Cardiac muscle cell (in vitro differentiated cells and primary cell): ENCODE measurements at places on chromosomes 13 and 19. TPM values are rescaled to one million over a fixed set of nuclear protein-coding genes. Genes with fewer than 3 reads are reported as not detected.

Gene ACP7
- not detected in 2 replicates for polyA plus RNA-seq

Gene NPAS1
- 8.4 and 12.5 TPM in 2 replicates for polyA plus RNA-seq

Gene CGB5
- polyA plus RNA-seq = not detected in 2 replicates

Gene ZNF180
- 3.3 and 5.7 TPM in 2 replicates for polyA plus RNA-seq

Gene SOX1
- polyA plus RNA-seq = not detected in 2 replicates

Gene PCSK4
- 9.6 and 19.2 TPM in 2 replicates for polyA plus RNA-seq

Gene ZNF497
- polyA plus RNA-seq = 5.8 and 6.8 TPM in 2 replicates

Gene IZUMO1
- 0.94 TPM in 1 of 2 replicates, not detected in the other for polyA plus RNA-seq

Gene CYP2A6
- polyA plus RNA-seq = 0.25 TPM in 1 of 2 replicates, not detected in the other

Gene ZNF699
- 3.2 and 5.5 TPM in 2 replicates for polyA plus RNA-seq

Gene FPR3
- not detected in 2 replicates for polyA plus RNA-seq

Gene DMWD
- 138 and 163 TPM in 2 replicates for polyA plus RNA-seq

Gene FCAR
- polyA plus RNA-seq = not detected in 2 replicates

Gene SBK3
- not detected in 2 replicates for polyA plus RNA-seq

GRCh38 chr13:87792878-87793277 lies 121.7 kb downstream of the SLITRK5 start:
- DNase-seq = no peak

DNA sequence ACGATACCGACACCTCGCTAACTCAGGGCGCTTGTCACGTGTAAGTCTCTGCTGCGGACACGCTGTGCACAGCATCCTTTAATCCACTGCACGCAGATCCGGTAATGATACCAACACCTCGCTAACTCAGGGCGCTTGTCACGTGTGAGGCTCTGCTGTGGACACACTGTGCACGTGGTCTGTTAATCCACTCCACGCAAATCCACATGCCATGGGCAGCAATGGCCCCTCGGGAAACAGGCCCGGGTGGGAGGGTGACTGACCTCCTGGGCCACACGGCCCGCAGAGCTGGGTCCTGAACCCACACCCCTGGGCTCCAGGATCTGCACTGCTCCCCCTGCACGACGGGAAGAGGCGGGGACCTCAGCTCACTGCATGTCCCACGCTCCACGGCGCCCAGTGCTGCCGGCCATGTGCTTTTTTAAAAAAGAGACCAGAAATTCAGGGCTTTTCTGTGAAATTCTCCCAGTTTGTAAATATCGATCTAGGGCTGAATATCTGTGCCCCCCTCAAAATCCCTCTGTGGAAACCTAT lies 16.1 kb downstream of the SHC2 start:
- DNase-seq = no peak

DNA sequence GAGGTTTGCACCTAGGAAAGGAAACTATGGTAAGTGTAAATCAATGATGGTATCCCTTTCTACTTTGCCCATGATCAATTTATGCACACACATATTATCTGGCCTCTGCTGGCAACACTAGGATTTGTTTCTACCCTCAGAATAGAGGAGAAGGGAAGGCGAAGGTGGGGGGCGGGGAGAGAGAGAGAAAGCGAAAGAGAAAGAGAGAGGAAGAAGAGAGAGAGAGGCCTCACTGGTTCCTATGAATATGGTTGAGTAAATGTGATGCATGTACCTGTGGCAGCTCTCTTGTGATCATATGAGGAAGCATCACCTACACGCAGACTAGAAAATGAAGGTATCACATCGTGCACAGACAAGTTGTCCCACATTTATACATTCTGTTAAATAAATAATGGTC lies 882.0 kb upstream of the SLITRK6 start:
- no peak for DNase-seq

DNA sequence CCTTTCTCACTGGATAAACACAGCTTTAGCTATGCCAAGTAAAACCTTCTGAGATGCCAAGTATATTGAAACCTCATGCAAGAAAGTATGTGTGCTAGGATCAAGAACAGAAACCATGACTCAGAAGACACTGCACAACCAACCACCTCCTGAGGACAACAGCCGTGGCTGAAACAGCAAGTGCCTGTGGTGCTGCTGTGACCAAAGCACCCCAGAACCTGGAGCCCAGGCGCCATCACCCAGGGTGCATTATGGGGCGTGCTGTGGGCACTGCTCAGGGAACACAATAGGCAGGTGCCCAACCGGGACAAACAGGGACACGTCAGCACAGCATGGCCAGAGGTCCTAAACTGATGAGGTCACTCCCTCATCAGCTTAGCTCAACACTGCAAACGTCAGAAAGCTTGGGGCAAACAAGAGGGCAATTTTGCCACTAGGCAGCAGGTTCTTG lies 101.3 kb upstream of the SLC15A1 start:
- DNase-seq = no peak

GRCh38 chr19:6126335-6126974 lies 9.0 kb upstream of the ACSBG2 start:
- DNase-seq = peak; percentile 78

- no peak for DNase-seq
Observed at GRCh38 chr13:114015969-114016295, 42.1 kb upstream of the C13orf46 start.

- DNase-seq = no peak
Observed at GRCh38 chr13:44040070-44040817, 160.5 kb downstream of the LACC1 start.

DNA sequence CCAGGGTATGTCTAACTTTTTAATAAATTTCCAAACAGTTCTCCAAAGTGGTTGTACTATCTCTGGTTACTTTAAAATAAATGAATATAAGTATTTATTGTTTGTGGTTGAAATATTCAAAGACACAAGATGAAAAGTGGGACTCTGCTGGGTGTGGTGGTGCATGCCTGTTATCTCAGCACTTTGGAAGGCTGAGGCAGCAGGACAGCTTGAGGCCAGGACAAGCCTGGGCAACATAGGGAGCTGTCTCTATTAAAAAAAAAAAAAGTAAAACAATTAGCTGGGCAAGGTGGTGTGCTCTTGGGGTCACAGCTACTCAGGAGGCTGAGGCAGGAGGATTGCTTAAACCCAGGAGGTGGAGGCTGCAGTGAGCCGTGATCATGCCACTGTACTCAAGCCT lies 10.4 kb downstream of the PNMA8A start:
- DNase-seq = no peak

- DNase-seq = no peak
Observed at GRCh38 chr13:113912596-113912995, 48.7 kb upstream of the GAS6 start.

- DNase-seq = no peak
Observed at GRCh38 chr19:40622773-40623075, 21.6 kb downstream of the LTBP4 start.

- no peak for DNase-seq
Observed at GRCh38 chr13:106241974-106242953, 293.2 kb downstream of the EFNB2 start.

GRCh38 chr13:94978516-94978915 lies 266.2 kb upstream of the SOX21 start:
- no peak for DNase-seq

DNA sequence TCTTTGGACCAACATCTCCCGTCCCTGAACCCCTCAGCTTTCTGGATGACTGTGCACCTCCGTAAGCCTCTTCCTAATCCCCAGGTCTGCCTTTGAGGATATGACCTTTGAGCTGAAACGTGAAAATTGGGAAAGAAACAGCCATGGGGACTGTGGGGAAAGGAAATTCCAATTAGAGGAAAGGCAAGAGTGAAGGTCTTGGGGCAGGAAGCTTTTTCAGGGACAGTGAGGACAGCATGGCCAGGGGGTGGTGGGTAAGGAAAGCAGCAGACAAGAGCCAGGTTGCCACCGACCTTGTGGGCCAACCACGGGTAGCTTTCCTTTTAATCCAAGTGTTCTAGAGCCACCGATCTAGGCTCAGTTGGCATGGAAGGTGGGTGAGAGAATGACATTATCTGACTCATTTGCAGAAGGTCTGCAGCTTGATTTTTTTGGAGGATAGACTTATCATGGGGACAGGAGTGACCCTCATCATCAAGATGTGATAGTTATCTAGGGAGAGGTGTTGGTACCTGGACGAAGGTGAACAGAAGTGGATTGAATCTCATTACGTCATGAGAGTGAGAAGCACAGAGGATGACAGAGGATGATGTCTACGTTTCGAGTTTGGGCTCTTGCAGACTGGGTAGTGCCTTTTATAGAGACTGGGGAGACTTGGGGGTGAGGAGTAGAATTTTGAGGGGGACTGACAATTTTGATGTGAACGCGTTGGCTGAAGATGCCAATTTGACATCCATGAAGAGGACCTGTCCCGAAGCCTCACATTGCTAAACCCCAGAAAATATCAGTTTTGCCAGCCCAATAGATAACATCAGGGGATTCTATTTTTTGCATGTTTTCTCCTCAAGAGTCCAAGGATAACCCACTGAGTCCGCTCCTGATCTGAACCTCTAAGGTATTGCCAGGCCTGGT lies 136.7 kb upstream of the PEG3 start:
- no peak for DNase-seq

- DNase-seq = no peak
Observed at GRCh38 chr13:101978552-101979315, 423.1 kb downstream of the FGF14 start.

DNA sequence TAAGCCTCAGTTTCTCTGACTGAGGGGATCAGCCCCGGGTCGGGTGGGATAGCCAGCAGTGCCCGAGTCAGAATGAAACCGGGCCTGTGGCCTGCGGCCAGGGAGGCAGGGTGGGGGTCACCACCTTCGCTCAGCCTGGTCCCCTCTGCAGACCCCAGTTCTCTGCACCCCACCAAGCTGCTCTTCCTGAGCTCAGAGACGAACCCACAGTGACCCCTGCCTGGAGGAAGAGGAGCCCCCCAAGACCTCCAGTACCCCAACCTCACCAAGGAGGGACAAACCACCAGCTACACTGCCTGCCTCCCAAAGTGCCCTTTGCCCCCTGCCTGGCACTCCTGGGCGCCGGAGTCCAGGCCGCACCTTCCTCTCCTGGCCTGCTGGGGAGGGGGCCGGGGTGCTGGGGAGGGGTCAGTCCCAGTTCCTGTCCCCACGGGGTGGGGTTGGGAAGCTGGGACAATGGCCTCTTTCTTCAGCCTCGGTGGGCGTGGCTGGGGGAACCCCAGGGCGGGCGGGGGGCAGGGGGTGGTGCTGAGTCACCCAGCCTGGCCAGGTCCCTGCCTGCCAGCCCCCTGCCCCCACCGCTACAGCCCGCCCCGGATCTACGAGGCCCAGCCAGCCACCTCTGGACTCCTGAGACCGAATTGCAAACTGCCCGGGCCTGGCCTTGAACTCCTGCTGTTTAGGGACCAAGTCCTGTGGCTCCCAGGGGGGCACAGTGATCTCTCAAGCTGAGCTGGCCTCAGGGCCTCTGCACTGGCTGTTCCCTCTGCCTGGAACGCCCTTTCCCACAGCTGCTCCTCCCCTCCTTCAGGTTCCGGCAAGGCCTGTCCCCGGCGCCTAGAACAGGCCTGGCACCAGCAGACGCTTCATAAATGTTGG lies 14.3 kb downstream of the ZBTB7A start:
- peak; percentile 48 for DNase-seq

DNA sequence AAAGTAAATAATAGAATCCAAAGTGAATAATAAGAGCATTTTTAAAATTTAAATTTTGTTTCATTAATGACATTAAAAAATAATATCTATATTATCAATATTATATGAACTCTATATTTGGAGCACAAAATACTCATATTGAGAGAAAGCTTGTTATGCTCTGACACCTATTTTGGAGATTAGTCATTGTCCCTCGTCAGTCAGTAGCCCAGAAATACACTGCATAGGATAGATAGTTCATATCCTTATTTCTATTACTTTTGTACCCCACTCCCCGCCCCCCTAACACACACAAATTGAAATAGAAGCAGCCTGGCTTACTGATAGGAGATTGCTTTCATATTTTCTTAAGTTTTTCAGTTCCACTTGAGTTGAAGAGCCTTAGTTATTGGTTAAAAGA lies 652.8 kb downstream of the PCDH9 start:
- DNase-seq = no peak

DNA sequence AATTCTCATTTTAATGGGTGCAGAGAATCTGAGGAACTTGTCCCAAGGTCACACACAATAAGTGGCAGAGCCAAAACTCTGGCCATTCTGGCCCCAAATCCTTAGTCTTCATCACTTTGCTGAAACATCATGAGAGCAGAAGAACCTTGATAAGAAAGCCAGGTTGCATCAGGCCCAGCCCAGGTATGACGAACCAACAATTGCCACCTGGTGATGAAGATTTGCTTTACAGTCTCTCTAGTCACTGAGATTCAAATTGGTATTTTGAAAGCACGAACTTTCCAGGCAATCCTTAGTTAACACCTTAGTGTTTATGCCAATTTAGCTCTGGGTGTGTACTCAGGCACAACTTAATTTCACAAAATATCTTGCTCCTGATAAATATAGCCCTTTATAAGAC lies 502.7 kb upstream of the HTR2A start:
- DNase-seq = no peak

DNA sequence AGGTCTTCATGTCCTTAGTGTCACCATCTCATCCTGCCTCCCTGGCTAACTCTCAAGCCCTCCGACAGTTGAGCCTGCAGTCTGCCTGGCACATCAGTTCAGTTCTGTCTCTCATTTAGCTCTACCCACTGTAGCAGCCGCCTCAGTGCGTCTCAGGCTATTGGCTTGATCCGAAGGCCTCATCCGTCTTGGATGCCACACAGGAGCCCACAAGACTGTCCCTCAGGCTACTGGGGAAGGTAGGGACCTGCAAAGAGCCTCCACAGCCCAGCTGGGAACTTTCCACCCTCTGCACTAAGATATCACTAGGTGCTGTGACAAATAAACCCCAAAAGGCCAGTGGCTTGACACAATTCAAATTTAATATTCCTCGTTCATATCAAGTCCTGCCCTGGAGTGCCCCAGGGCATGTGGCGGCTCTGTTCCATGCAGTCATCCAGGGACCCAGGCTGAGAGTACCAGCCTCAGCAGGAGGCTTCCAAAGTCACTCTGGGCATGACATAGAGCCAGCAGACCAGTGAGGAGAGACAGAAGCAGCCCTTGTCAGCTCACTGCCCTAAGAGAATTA lies 5.7 kb downstream of the VSTM2B start:
- no peak for DNase-seq
